ENCODE measurements at places on chromosomes 3 and 15.
A peak's percentile ranks its signal among the peaks of the same experiment; 100 is the strongest.

DNA sequence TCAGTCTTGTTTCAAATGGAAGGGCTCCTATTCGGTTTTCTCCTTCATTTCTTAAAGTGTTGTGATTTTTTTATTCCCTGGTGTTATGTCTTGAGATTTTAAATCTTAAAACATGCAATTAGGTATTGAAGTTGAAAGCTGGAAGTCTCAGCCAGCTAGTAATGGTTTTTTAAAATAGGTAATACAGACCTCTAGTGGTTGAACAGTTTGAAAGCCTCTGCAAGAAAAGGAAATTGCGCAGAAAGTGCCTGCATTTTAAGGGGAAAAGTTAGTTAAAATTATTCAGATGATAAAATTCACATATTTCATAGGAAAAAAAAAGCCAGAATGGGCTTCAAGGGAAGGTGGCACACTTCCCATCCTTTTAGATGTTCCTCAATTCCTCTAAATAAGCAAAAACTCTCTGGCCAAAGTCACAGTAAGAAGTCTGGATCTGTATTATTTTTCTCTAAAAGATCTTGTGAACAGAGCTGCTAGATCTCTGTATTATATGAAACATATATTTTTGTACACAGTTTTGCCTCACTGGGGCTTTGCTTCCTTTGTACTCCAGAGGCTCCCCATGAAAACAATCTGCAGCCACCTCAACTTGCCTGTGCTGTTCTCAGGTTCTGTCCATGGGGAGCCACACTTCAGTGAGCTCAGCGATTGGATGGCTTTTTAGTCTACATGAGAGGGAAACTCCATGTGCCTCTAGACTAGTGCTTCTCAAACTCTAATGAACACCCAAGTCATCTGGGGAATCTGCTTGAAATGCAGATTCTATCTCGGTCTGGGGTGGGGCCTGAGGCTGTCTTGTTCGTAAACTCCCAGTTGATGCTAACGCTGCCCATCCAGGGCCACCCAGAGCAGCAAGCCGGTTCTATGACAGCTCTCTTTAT lies 21.5 kb downstream of the AGTR1 start:
- DNase-seq: no peak

DNA sequence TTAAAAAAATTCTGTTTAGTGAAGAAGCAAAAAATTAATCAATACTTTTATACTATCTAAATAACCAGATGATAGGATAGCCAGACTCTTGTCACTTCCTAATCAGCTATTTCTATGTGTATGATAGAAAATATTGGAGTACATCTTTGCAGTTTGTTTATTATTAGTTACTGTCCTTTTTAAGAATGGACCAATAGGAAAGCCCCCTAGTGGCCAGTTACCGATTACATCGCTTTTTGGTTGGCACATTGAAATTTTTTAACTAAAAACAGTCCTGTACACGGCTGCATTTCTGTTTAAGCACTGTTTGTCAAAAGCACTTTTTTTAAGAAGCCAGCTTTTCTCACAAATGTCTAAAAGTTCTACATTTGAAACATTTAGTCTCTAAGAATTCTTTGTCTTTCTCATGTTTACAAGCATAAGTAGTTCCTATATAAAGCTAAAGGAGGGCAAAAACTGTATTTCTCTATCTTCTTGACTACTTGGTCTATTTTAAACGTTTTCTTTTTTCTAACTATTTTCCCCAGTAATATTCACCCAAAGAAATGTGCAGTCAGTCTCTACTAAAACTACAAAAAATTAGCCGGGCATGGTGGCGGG lies 253.2 kb upstream of the LRTM1 start:
- no peak for DNase-seq

DNA sequence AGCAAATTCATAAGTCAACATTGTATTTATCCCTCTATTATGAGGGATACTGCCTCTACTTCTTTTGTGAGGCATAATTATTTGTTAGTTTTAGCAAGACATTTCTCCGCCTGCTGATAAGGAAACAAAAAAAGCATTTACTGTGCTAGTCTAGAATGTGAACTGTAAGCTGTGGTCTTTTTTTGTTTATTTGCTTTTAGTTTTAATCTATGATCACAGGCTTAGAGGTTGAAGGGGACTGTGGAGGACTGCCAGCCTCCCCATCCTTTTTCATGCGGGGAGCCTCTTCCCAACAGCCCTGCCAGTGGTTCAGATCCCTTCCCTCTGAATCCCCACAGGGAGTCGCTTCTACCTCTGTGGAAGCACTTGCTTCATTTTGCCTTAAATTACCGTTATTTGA lies 331.0 kb upstream of the ROPN1 start:
- DNase-seq: peak; percentile 95

DNA sequence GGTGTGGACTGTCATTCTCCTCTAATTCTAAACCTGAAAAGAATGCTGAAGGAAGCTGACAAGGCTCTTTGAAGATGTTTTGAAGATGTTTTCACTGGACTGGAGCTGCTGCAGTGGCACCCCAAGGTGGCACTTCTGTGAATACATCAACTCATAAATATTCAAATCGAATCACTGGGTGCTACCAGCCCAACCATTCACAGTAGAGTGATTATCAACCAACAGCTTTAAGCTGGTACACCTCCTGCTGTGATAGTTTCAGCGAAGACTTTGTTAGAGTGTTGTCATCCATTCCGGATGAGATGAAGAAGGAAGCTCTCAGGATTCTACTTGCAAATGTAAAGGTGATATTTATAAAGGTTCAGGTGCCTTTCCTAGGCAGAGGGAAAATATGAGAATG lies 106.6 kb downstream of the LSAMP start:
- peak; percentile 55 for DNase-seq

DNA sequence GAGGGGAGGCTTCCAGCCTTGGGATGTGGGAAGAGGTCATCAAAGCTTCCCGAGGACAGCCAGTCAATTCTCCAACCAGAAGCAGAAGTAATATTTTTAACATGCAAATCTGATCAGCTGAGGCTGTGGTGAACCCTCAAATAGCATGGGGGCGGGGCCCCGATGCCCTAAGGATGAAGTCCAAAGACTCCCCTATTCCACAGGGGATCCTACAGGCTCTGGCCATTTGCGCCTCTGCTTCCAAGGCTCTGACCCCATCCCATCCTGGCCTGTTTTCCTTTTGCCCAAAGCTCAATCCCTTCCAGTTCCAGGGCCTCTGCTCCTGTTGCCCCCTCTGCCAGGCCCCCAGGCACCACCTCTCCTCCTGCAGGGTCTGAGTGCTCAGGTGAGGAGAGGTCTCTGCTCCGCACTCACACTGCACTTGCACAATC lies 6.7 kb upstream of the CSK start:
- DNase-seq: no peak

GRCh38 chr3:12046406-12046805 lies 42.2 kb downstream of the SYN2 start:
- DNase-seq: peak; percentile 44

- DNase-seq: no peak
Measured at GRCh38 chr3:39186692-39187151, 5.7 kb downstream of the XIRP1 start.

DNA sequence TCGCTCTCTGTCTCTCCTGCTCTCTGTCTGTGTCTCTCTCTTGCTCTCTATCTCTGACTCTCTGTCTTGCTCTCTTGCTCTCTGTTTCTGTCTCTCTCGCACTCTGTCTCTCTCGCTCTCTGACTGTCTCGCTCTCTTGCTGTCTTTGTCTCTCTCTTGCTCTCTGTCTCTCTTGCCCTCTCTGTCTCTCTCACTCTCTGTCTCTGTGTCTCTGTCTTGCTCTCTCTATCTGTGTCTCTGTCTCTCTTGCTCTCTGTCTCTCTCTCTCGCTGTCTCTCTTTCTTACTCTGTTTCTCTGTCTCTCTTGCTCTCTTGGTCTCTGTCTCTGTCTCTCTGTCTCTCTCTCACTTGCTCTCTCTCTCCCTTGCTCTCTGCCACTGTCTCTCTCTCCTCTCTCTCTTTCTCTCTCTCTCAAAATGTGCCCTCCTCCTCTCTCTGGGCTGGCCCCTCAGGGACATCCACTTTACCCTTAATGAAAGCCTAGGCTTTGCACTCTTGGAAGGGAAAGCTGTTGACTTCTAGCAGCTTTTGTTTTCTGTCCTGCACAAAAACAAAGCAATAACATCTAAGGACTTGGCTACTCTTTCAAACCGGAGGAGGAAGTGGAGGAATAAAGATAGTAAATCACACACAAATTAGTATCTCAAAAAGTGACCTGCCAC lies 73.9 kb upstream of the NR2E3 start:
- DNase-seq: no peak

DNA sequence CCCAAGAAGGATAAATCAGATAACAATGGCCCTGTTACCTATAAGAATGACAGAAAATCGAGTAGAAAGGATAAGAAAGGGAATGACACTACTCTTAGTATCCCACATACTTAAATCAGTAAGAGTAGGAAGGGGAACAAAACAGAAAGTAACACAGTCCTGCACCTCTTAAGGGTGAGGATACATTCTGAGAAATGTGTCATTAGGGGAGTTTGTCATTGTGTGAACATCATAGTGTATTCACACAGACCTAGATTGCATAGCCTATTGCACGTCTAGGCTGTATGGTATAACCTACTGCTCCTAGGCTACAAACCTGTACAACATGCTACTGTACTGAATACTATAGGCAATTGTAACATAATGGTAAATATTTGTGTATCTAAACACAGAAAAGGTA lies 142.6 kb downstream of the PLCH1 start:
- DNase-seq: no peak

DNA sequence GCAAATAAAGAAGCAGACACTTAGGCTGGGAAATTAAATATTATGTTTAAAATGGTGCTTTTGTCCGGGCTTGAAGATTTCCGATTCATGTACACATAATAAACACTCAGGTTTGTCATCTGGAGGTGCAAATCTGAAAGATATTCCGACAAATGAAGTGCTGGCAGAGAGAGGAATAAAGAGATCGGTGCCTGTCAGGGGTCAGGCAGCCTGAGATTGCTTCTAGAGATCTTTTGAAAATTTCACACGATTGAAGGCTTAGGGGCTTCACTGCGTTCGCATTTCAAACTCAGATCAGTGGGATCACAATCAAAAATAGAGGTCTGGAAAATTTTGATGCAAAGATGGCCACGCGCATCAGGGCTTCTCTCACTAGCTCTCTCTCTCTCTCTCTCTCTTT lies 33.2 kb downstream of the NR2F2 start:
- no peak for DNase-seq

DNA sequence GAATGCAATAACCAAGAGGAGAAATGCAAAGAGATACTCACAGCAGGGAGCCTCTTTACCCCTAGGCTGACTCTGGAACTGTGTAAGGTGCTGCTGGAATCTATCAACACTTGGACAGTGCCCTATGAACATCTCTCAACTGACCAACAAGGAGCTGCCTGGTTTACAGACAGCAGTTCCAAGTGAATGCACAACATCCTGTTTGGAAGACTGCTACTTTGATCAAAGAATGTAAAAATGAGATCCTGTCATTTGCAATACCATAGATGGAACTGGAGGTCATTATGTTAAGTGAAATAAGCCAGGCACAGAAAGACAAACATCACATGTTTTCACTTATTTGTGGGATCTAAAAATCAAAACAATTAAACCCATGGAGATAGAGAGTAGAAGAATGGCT lies 136.3 kb downstream of the IMPG2 start:
- DNase-seq: no peak

GRCh38 chr3:99644017-99644416 lies 5.6 kb downstream of the COL8A1 start:
- DNase-seq: no peak

DNA sequence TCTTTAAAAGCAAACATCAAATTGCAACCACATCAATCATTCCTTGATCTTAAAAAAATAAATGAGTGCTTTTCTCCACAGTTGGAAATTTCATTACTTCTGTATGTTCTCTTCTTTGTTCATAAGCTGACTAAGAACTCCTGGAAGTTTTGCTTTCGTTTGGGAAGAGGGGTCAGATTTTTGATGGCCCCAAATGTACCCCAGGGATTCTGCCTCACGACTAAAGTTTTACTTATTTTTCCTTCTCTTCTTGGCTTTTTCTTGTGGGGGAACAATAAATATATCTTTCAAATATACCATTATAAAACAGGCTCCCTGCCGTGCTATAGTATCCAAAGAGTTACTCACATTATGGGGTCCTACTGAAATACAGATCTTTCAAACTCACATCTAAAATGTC lies 215.0 kb upstream of the CDIN1 start:
- DNase-seq: no peak

GRCh38 chr3:154384479-154384878 lies 45.5 kb downstream of the GPR149 start:
- DNase-seq: no peak

DNA sequence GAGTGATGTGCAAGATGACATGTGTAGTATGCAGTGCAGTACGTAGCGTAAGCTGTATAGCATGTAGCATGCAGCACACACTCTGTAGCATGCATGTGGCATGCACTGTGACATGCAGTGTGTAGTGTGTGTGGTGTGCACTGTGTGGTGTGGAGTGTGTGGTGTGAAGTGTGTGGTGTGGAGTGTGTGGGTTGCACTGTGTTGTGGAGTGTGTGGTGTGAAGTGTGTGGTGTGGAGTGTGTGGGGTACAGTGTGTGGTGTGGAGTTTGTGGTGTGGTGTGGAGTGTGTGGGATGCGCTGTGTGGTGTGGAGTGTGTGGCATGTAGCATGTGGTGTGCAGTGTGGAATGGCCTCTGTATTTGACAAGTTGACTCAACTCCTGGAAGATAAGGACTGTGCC lies 39.2 kb downstream of the ROPN1B start:
- DNase-seq: no peak

- DNase-seq: no peak
Measured at GRCh38 chr3:80550174-80550573, 782.4 kb upstream of the ROBO1 start.

GRCh38 chr3:126081618-126082361 lies 2.1 kb downstream of the SLC41A3 start:
- DNase-seq: peak; percentile 28

DNA sequence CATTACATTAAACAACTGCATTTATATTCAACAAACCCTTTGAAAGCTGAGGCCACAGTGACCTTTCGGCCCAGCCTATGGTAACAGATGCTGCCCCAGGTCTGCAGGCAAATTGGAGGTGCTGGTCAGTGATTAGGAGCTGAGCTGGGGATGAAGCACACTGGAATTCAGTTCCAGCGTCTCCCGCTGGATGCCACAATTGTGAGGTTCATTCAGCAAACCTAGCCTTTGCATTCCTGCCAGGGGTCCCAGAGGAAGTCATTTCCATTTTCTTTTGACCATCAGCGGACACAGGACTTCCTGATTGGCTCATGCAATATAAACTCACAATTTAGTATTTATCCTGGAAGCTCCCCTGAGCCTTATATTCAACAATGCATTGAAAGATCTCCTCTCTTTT lies 89.5 kb downstream of the IL20RB start:
- no peak for DNase-seq

- no peak for DNase-seq
Measured at GRCh38 chr3:43183456-43183855, 77.6 kb upstream of the POMGNT2 start.
